ENCODE measurements at places on chromosomes 12 and 14.

DNA sequence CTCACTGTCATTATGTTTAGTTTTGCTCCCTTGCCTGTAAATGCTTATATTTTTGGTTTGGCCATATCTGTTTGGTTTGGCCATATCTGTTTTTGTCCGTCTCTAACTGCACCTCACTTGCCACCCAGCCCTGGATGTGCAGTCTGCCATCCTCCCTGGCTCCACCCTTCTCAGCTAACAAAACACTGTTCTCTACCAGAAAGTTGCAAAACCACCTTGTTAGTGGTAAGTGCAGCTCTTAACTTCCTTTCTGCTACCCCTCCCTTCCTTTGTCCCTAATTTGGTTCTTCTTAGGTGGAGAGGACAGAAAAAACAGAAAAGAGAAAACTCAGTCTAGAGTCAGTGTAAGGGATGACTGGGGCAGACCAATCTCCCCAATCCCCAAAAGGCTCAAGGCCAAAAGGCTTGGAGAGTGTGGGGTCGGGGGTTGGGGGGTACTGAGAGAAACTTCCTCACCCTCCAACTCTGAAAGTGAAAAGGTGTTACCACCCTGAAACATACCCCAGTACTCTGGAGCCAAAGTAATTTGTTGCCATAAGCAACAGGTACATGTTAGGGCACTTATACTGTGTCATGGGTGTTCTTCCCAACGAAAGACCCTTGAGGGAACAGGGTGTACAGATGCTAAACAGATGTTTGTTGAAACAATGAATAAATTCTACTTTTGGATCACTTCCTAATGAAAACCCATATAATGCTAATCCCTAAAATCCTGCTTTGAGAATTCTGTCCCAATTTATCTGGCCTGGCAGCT is 5.0 kb downstream of the BIN2 start:
- DNase-seq: peak; percentile 75

GRCh38 chr14:63051301-63051700 is 6.0 kb upstream of the KCNH5 start:
- DNase-seq: no peak

- DNase-seq: no peak
Observed at GRCh38 chr12:102023343-102023930, 38.4 kb downstream of the WASHC3 start.

GRCh38 chr14:68164711-68165113 is 345.1 kb downstream of the RAD51B start:
- DNase-seq: no peak

GRCh38 chr12:106866426-106867080 is 89.2 kb upstream of the TMEM263 start:
- no peak for DNase-seq

DNA sequence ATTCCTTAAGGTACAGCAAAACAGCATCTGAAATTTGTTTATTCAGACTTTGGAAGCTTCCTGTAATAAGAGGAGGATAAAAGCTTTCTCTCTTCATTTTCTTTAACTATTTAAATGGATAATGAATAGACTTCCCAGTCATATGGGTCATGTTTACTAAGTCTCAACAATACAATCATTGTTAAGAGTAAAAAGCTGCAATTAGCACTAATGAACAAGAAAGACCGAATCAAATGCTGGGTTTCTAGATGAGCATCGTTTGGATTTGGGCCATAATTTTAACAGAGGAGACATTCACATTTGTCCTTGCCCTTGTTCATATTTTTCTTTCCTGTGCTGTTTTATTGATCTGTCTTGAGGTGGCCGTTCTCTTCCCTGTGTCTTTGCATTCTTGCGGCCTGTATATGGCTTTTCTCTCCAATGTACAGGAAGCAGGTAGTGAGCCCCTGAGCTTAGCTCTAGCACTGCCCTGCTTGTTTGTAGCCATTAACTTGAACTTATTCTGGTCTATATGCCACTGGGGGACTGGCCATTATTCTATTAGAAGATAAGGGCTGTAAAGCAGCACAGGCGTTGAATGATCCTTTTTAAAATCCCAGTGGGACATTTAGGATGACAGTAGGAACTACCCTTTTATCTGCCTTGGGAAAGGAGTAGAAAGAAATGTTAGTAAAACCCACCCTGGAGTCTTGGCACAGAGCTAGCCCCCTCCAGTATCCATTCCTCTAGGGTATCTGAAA is 34.6 kb downstream of the ABHD12B start:
- DNase-seq: no peak

- DNase-seq: peak; percentile 71
Observed at GRCh38 chr14:68911594-68912227, 67.4 kb downstream of the ACTN1 start.

DNA sequence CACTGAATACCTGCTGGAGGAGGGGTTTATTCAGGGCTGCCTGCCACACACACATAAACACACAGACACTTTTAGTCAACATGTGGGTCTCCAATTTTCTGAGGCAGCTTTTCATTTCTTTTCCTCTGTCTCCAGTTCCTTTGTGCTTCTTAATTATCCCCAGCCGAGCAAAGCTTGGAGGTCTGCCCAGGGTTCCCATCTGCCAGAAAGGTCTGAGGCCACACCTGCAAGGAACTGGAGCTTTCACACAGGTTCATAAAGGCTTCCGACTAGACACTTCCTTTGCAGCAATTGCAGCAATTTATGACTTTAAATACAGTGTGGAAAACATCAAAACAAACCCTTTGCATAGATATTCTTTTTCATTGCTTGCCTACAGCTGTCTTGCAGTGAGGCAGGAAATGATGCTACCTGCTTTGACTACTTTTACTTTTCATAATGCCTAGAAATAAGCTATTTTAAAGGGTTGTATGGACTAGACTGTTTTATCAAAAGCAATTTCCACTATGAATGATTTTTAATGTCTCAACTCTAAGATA is 1318.9 kb downstream of the AACS start:
- DNase-seq: no peak

DNA sequence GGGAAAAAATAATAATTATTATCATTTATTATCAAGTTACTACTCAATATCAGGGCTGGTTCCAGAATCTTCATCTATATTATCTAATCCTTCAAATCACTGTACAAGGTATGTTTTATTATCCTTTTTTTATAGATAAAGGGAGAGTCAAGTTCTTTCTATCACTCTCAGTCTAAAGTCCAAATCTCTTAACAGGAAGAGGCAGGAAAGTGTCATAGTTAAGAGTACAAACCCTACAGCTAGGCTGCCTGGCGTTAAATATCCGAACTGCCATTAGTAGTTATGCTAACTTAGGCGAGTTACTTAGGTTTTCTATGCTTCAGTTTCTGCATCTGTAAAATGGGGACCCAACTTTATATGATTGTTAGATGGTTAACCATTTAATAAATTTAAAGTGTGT is 99.4 kb upstream of the CCDC91 start:
- DNase-seq: no peak

DNA sequence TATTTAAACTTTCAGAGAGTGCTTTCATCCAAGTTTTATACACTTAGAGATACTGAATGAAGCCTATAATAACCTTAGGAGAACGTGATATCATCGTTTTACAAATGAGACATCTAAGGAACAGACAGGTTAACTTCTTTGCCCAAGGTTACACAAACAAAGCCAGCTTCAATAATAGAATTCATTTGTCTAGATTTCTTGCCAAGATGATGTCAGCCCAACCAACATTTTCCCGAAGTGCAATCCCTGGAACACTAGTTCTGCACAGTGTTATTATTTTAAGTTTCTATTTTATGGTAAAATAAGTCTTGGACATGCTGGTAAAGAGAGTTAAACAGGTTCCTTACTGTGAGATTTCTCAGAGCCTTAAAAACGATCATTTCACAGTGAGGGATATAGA is 174.6 kb downstream of the SLC25A21 start:
- no peak for DNase-seq

DNA sequence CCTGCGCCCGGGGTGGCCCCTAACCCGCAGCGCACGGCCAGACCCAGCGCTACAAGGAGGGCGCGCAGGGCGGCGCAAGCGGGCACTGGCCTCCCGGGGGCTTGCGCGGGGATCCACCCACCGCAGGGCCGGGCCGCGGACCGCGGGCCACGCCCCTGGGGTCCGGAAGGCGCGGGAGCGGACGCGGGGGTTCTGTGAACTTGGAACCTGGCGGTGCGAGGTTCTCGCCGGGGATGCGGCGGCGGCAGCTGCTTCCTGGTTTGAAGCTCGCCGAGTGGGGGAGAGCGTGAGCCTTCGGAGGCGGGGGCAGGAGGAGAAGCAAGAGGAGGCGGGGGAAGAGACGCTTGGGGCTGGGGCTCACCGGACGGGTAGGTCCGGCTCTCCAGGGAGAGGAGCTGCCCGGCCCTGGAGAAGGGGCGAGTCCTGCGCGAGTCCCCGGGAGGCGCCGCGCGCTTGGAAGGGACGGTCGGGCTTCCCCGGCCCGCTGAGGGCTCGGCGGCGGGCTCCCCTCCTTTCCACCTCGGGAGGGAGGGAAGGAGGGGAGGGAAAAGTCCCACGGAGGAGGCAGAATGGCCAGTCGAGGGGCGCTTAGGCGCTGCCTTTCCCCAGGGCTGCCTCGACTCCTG is at the start of gene PRKCH:
Gene PRKCH (plus strand): TSS at position 195 of the 626 bp plus-strand sequence. CDS start 523 bp downstream, outside the sequence.
- peak; percentile 83 for DNase-seq

All from CD4-positive, alpha-beta T cell treated with Interleukin-15 for 4 hours (primary cell).